M059J (cell line): ENCODE measurements at places on chromosomes 3 and 15.

DNA sequence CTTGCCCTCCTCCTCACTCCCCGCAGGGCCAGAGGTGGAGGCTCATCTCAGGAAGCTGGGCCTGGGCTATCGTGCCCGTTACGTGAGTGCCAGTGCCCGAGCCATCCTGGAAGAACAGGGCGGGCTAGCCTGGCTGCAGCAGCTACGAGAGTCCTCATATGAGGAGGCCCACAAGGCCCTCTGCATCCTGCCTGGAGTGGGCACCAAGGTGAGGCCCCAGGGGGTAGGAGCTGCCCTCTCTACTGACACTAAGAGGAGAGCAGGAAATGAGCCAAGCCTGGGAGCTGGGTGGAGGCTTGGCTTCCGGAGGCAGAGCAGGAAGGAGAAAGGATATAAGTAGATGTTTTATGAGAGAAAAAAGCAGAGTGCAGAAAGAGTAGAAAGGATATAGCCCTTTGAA lies 4.9 kb downstream of the OGG1 start:
- DNase-seq: no peak

GRCh38 chr15:93420477-93420876 lies 331.5 kb upstream of the RGMA start:
- DNase-seq: no peak

- DNase-seq: no peak
Measured at GRCh38 chr3:24287755-24288450, 206.7 kb downstream of the THRB start.

GRCh38 chr3:139561959-139562676 lies 22.6 kb upstream of the RBP1 start:
- peak; percentile 56 for DNase-seq

DNA sequence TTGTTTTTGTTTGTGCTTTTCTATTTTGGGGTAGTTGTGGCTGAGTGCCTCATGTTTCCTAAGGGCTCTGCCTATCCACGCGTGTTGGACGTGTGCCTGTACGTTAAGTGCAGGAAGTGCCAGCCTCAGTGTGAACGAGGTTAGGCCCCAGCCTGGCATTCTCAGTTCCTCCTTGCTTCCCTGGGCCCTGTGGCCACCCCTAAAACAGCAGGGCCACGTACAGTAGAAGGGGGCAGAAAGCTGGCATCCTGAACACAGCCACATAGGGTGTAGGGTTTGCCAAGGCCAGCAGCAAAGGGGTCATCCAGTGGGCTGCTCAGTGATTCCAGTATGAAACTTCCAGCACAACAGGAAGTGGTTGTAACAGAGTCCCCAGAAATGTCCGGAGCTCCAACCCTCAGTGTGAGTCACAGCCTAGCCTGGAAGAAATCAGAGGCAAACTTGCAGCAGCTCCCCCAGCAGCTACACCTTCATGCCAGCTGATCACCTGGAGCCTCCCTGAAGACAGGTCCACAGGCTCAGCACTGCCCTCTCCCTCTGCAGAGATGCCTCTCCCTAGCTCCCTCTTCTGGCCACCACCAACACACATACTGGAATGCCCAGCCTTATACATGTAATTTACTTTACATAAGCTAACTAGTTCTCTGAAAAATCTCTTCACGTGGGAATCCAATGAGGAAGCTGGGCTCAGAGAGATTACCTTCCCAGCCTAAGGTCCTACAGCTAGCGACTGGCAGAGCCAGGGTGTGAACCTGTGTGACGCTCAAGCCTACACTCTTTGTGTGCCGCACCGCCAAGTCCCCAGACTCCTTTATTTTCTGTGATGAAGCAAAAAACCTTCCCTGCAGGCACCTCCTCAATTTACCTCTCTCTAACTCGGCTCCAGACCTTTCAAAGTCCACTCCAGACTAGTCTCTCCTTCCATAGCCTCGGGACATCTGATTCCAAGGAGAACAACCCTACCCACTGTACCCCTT lies 26.6 kb downstream of the ILDR1 start:
- DNase-seq: peak; percentile 97

DNA sequence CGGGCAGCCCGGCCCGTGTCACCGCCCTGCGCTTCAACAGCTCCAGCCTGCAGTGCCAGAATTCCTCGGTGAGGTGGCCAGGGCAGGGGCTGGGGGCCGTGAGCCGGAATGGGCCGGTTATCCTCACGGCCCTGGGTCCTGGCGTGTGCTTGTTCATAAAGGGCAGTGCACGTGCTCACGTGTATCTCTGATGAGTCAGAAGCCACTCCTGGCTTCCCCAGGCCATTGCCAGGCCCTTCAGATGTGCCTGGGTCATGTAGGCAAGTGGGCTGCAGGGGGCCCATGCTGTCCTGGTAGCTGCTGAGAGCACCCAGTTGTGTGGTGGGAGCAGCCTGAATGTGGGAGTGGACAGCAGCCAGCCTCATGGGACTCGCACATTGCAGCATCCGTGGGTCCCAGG lies 29.2 kb downstream of the PLXNA1 start:
- peak; percentile 20 for DNase-seq

DNA sequence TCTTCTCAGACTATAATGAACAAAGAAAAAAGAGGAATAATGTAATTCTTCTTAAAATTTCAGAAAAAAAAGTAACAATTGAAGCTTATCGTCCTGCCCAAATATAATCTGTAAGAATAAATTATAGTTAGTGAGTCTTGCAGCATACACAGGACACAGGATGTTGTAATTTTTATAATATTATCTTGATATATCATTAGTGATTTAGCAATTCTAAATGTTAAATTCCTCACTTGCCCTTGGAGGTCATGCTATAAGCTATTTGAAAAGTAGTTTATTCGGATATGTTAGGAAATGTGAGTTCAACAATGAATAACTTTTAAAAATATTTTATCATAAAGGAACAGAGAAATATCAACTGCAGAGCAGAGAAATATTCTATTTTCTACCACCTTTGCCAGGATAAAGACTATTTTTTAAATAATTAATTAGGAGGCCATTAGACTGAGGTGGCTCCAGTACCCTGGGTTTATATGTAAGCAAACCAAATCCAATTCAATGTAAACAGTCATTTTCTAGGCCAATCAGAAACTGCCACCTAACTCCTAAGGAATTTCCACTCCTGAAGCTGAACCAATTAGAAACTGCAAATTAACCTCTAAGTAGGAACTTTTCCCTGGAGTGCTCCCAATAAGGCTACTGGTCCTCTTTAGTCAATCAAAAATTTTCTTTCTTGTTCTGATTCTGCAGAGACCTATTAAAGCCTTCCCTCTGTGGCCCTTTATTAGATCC lies 1109.3 kb downstream of the ROBO2 start:
- peak; percentile 15 for DNase-seq

DNA sequence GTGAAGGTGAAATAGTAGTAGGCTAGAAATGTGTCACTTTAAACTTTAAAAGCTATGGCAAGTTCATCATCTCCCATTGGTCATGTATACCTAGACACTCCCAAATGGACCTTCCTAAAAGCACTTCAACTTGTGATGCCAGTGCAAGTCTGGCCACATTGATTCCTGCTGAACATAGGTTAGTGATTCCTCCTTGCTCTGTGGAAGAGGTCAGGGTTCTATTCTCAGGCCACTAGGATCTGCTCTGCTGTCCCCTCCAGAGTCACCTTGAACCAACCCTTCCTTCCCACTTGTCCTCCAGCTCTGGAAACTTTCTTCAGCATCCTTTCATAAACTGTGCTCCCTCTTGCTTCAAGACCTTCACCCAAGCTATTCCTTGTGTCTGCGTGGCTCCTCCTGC lies 301.7 kb downstream of the RPLP1 start:
- DNase-seq: no peak

DNA sequence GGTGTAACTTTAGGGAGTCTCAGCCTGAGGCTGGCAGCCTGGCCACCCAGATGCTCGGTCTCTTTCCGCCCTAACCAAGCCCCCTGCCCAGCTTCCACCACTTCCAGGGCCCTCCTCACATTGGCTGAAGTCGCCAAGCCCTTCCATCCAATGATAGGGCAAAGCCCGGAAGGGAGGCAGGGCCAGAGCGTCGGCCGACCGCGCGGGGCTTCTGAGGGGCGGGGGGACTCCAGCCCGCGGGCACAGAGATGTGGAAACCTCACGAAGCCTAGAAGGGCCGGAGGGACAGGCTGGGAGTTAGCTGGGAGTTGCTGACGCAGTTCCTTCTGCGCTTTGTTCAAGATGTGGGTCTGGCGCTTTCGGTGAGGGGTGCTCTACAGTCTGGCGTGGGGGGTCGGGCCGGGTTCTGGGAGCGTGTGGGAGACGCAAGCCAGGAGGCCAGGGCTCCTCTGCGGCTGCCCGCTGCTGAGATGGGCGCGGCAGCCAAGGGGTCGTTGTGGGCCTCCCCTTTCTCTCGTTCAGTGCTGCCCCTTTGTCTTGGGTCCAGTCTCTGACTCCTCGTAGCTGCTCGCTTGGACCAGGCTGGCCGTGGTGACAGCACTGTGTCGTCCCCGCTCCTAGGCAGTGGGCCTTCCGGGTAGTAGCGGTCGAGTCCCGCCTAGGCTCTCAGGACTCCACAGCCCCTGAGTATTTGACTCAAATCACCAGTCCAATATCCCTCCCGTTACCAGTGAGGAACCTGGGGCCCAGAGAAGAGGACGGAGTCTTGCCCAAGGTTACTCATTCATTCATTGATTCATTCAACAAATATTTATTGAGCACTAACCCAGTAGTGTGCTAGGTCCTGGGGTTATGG lies at the start of gene ZNF660:
Gene ZNF660, plus strand, starts transcription at position 319 of the 856 bp plus-strand sequence. CDS start 9,230 bp downstream, outside the sequence.
- DNase-seq: peak; percentile 60

DNA sequence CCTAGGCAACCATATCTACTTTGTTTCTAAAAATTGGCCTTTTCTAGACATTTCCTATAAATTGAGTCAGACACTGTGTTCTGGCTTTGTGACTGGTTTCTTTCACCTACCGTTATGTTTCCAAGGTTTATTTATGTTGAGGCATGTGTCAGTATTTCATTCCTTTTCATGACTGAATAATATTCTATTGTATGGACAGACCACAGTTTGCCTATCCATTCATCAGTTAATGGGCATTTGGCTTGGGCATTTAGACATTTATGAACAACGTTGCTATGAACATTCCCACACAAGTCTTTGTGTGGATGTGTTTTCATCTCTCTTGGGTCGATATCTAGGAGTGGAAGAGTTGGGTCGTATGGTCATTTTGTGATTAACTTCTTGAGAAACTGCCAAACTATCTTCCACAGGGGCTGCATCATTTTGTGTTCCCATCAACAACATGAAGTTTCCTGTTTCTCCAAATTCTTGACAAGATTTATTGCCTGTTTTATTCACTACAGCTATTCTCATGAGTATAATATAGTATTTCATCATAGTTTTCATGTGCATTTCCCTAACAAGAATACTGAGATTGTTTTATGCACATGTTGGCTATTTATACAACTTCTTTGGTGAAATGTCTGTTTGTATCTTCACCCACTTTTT lies 3.5 kb upstream of the EFCC1 start:
- DNase-seq: no peak

DNA sequence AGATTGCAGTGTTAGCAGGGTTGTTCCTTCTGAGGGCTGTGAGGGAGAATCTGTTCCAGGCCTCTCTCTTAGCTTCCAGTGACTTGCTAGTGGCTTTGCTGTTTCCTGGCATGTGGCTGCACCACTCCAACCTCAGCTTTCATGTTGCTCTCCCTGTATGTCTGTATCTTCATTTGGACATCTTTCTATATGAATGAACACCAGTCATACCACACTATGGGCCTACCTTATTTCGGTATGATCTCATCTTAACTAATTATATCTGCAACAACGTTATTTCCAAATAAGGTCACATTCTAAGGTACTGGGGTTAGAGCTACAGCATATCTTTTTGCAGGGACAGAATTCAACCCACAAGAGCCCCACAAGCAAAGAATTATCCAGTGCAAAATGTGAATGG lies 356.7 kb upstream of the UMPS start:
- DNase-seq: no peak

GRCh38 chr3:162034368-162034767 lies 537.8 kb downstream of the OTOL1 start:
- peak; percentile 68 for DNase-seq

DNA sequence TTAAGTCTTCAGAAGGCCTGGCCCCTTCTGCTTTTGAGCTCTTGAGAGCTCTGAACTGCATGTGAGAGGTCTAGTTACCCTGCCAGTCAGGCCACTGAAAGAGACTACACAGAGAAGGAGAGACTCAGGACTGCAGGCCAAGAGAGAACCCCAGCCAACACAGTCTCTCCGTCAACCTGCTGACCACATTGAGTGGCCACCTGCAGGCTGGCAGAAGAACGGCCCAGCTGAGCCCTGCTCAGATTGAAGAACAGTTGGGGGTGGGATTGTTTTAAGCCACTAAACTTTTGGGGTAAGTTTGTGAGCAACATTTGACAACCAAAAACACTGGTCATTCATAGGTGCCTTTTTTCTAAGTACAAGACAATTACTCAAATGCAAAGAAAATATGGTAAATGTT lies 273.5 kb upstream of the CCDC54 start:
- DNase-seq: no peak

DNA sequence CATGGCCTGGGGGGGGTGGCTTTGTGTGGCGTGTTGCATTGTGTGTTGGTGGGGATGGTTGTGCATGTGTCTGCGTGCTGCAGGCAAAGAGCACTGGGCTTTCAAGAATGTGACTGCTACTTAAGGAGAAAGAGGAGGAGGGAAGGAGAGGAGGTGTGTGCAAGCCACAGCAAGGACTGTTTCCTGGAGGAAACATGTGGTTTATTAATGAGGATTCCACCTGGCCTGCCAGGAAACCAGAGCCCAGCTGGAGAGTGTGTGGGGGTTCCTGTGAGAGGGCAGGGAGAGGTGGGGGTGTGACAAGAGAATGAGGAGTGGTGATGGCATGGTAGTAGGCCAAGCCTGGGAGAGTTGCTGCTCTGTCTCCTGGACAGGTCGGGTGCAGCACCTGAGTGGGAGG lies 258.1 kb upstream of the ROPN1 start:
- peak; percentile 68 for DNase-seq

- no peak for DNase-seq
Measured at GRCh38 chr3:191972714-191973398, 511.9 kb downstream of the PYDC2 start.

GRCh38 chr3:141269961-141270360 lies 38.3 kb downstream of the PXYLP1 start:
- DNase-seq: no peak

DNA sequence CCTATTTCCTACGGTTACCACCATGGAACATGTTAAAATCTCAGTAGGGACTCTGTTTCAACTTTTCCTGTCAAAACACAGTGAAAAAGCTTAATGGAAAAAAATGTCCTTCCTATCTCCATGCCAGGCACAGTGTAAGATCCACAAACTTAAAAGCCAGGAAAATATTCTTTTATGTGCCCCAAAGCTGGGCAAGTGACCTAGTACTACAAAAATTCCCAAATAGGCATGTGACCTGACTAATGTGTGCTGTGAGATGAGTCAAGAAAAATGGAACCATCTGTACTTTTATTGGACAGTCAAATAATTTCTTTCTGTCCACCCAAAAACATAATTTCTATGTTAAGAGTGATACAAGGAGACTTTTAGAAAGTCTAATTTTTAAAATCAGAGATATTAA lies 406.0 kb downstream of the ZBTB20 start:
- peak; percentile 47 for DNase-seq

DNA sequence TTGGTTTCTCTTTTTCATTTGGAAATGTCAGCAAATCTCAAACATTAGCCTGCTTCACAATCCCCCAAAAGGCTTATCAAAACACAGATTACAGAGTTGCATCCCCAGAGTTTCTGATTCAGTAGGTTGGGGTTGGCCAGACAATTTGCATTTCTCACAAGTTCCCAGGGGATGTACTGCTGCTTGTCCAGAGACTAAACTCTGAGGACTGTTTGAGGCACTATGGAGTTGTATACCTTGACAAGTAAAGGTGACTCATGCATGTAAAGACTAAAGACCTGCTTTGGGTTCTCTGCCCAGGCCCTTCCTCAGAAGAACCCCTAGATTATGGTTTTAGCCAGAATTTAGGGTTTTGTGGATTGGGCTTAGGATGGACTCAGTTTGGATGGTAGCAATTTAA lies 151.1 kb upstream of the ARHGEF26 start:
- no peak for DNase-seq
